ENCODE measurements at places on chromosomes 6 and 20.
A peak's percentile ranks its signal among the peaks of the same experiment; 100 is the strongest.

DNA sequence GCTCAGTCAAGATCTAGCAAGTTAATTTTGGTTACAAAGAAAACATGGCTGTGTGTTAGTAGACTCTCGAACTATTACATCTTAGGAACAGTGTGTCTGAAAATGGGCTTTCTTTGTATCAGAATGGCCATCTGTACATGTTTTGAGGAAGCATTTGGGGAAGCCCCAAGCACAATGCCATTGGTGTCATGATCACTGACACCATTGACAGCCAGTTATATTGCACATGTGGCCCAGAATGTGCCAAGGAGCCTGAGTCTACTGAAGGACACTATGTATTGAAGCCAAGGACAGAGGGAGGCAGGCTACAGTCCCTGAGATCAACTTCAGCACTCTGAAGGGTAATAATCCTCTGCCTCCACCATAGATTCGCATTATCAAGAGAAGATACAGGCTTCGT is 12.6 kb upstream of the FAM50B start:
- peaks cover 2% of the 10 kb centered on the region for H3K4me1 ChIP-seq
- no peaks in the 10 kb centered on the region for H3K36me3 ChIP-seq
- peak overlapping the region; percentile 71 for H3K27ac ChIP-seq
- no peak for DNase-seq
- no peak overlapping the region for H3K4me3 ChIP-seq

DNA sequence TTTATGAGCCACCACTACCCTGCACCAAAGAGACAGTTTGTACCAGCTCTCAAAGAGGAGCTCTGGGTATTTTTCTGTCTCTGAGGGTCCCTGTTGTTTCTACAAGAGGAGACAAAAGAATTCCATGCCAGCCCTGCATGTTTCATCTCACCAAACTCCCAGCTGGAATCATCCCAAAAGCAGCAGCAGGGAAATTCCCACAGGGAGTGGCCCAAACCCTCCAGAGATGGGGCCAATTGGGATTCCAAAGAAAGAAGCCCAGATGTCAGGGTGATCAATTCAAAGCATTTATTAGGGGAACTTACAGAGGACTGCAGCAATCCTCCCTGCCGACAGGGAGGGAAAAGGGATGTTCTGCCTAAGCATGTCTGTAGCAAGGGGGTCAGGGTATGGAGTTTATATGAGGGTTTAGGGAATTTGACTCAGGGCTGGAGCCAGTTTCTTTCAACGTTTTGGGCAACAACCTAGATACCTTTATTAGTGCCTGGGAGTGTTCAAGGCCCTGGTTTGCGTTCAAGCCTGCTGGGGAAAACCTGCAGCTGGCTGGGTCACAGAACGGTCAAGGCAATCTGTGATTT is 47.2 kb downstream of the MUC22 start:
- H3K27ac ChIP-seq: no peak overlapping the region
- H3K27me3 ChIP-seq: no peaks in the 10 kb centered on the region
- H3K4me3 ChIP-seq: no peak overlapping the region
- DNase-seq: no peak

GRCh38 chr20:58202044-58202443 is 26.4 kb downstream of the ANKRD60 start:
- DNase-seq: no peak
- H3K4me3 ChIP-seq: no peak overlapping the region
- no peaks in the 10 kb centered on the region for H3K27me3 ChIP-seq
- H3K36me3 ChIP-seq: no peaks in the 10 kb centered on the region

- DNase-seq: no peak
- no peak overlapping the region for H3K27ac ChIP-seq
- no peaks in the 10 kb centered on the region for H3K36me3 ChIP-seq
- H3K27me3 ChIP-seq: no peaks in the 10 kb centered on the region
- no peaks in the 10 kb centered on the region for H3K4me1 ChIP-seq
- no peak overlapping the region for H3K4me3 ChIP-seq
These were observed 93.6 kb downstream of the ANKRD6 start for GRCh38 chr6:89526563-89526869.

GRCh38 chr20:47849006-47849405 is 63.7 kb upstream of the SULF2 start:
- H3K4me1 ChIP-seq: no peaks in the 10 kb centered on the region
- H3K4me3 ChIP-seq: no peak overlapping the region
- no peak overlapping the region for H3K27ac ChIP-seq
- H3K36me3 ChIP-seq: no peaks in the 10 kb centered on the region

DNA sequence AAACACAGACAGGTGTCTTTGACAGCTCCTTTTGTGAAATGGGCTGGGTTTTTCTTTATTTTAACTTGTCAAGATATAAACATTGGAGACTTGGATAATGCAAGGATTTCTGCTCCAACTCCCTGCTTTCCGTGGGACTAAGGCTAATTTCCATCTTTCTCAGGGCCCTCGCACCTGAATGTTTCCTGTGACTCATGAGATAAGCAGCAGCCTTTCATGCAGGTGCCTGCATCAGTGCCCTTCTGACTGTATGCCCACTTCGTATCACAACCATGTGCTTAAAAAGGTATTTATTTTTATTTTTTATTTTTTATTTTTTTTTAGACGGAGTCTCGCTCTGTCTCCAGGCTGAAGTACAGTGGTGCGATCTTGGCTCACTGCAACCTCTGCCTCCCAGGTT is 736.1 kb downstream of the DOK5 start:
- H3K4me1 ChIP-seq: no peaks in the 10 kb centered on the region
- H3K36me3 ChIP-seq: no peaks in the 10 kb centered on the region
- H3K4me3 ChIP-seq: no peak overlapping the region

DNA sequence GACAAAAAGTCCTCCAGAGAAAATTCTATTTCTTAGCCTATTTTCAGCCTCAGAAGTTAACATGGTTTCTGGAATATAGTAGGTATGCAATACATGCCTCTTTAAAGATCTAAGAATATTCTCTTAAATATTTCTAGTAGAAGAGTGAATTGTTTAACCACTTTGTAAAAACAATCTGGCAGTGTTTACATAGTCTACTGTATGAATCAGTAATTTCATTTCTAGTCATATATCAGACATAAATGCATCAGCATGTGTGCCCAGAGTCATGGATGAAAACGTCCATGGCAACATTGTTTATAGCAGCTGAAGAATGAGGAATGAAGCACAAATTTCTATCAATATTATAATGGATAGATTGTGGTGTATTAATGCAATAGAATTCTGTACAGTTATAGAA is 124.9 kb downstream of the NKAIN2 start:
- no peak overlapping the region for H3K27ac ChIP-seq
- DNase-seq: no peak
- no peak overlapping the region for H3K4me3 ChIP-seq
- H3K4me1 ChIP-seq: no peaks in the 10 kb centered on the region
- H3K36me3 ChIP-seq: no peaks in the 10 kb centered on the region

DNA sequence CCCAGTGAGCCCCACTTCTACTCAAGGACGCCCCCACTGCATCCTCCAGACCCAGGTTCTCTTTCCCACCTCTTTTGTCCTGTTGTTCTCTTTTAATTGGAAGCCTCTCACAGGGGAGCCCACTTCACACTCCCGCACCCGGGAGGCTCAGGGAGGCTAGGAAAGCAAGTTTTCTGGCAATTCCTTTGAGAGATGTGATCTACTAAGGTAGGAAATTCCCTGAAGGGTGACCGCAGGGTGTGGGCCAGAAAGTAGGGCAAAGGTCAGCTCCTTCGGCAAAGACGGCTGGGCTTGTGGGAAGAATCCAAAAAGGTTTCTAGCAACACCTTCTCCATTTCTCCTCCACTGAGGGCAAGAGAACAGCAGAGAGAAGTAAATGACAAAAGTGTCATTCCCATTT is 98.1 kb upstream of the PTPN1 start:
- H3K4me1 ChIP-seq: peaks cover 18% of the 10 kb centered on the region
- peak; percentile 60 for DNase-seq
- H3K4me3 ChIP-seq: no peak overlapping the region
- no peaks in the 10 kb centered on the region for H3K36me3 ChIP-seq

DNA sequence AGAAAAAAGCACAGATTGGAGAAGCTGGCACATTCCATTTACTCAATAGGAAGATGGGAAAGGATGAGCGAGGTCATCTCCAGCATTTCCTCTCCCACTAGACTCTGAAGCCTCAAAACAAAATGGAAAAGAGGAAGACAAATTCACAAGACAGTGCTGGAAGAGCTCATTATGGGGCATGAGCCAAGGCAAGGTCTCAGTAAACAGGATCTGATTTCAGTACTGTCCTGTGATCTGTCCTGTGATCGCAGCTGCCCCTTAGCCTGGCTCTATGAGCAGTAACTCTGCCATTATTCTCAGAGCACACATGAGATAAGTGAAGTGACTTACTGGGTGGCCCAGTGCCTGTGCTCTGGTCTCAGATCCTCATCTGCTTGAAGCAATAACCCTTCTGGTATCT is 68.1 kb upstream of the SLC4A11 start:
- H3K36me3 ChIP-seq: peaks cover 46% of the 10 kb centered on the region
- H3K4me1 ChIP-seq: no peaks in the 10 kb centered on the region
- no peak overlapping the region for H3K4me3 ChIP-seq
- H3K27me3 ChIP-seq: no peaks in the 10 kb centered on the region
- no peak overlapping the region for H3K27ac ChIP-seq
- no peak for DNase-seq

DNA sequence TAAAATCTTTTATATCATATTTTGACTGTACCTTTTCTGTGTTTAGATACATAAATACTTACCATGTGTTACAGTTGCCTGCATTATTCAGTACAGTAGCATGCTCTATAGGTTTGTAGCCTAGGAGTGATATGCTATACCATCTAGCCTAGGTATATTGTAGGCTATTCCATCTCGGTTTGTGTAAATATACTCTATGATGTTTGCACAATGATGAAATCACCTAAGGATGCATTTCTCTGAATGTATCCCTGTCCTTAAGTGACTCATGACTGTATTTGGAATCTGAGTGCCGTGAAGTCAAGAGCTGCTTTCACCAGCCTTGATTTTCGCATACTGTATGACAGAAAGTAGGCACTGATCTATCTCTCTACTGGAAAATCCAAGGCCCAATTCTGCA is 129.9 kb downstream of the UTRN start:
- no peaks in the 10 kb centered on the region for H3K27me3 ChIP-seq
- H3K4me1 ChIP-seq: no peaks in the 10 kb centered on the region
- H3K27ac ChIP-seq: no peak overlapping the region
- no peak overlapping the region for H3K4me3 ChIP-seq
- peak; percentile 17 for DNase-seq
- no peaks in the 10 kb centered on the region for H3K36me3 ChIP-seq

GRCh38 chr20:44394452-44394701 is 38.9 kb downstream of the HNF4A start:
- H3K4me3 ChIP-seq: peak overlapping the region; percentile 69
- DNase-seq: no peak
- peaks cover 72% of the 10 kb centered on the region for H3K4me1 ChIP-seq
- peak overlapping the region; percentile 94 for H3K27ac ChIP-seq

Measured in small intestine (tissue), 16 donors.